Inflammatory macrophage treated with lipopolysaccharide for 1 hour (primary cell): ENCODE measurements at places on chromosomes 5 and 9.
A peak's percentile ranks its signal among the peaks of the same experiment; 100 is the strongest.

DNA sequence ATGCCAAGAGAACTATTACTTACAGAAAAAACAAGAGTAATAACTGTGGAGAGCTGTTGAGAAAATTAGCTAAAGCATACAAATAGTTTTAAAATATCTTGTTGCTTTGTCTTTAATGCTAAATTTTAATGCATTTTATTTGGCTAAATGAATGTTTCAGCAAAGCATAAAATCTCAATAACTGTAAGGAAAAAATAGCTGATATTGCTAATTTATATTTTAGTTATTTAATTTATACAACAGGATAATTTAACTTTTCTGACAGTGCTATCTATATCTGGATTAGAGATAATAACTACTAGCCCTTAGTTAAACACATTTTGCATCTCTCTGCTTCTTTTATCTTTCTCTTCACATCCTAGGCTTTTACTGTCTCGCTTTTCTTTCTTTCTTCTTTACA, 1014.9 kb upstream of the COX7C start:
- DNase-seq = no peak

DNA sequence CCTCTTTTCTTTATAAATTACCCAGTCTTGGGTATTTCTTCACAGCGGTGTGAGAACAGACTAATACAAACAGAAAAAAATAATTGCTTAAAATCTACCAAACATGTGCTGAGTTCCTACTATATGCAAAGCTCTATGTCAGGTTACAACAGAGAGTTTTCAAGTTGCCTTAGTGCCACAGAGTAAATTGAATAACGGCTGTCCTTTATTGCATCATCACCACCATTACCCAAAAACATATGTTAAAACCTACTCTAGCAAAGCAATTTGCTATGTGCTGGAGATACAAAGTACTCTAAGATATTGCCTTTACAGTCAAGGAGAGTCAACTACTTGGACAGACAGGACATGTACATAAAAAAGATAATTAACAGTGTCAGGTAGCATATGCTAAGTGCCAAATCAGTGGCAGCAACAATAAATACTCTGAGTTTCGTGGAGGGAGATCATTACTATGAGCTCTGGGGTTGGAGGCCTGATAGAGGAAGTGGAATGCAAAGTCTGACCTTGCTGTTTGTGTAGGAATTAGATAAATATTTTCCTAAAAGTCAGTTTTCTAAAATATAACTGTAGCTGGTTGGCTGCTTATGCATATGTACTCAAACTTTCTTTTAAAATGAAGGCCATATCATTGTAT, 1058.7 kb upstream of the WWC1 start:
- DNase-seq = no peak

DNA sequence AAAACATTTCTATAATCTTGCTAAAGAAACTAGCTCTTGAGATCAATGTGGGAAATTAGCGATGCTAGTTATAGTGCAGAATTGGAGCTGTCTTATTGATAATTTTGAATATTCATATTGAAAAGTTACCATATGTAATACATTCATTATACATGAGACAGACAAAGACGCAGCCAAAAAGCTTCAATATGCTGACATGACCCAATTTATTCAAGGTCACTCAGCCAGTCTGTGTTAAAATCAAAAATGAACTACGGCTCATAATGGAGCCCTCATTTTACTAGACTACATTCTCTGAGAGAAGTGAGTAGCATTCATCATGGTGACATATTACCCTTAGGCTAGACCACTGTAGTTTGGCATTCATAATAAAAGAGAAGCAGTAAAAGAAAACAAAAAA, 107.3 kb upstream of the GABRG2 start:
- no peak for DNase-seq

DNA sequence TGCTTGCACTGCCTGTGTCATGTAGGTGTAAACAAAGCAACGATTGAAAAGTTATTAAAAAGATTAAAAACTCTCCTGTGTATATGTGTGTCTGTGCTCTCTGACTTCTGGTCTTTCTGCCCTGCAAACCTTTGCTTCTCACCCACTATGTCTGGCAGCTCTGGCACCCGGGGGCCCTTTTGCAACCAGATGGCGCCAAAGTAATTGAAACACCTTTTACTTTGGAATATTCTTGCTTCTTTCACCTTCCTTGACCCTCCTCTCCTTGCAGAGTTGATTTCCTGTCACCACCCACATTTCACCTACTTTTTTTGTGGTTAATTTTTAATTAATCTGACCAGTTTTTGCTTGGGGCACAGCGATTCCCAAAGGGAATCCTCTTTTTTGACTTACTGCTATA, 275.5 kb downstream of the ARHGEF28 start:
- DNase-seq = no peak

DNA sequence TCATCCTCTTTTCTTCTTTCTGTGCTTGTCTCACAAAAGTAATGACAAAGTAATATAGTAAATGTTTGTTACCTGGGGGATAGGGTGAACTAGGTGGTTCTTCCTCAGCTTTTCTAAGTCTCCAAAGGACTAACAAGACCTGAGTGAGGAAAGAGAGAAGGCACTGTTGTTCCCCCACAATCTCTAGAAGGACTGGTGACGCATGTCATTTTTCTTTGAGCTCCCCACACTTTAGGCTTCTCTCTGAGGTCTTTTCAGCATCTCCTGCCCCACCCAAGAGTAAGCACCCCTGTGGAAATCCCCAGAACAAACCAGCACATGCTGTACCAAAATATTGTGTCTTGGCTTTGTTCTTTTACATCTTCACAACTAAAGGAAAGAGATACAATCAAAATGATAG, 2.4 kb upstream of the IL7R start:
- DNase-seq = no peak

- DNase-seq = peak; percentile 7
Observed at GRCh38 chr9:19720377-19720776, 68.5 kb downstream of the SLC24A2 start.

DNA sequence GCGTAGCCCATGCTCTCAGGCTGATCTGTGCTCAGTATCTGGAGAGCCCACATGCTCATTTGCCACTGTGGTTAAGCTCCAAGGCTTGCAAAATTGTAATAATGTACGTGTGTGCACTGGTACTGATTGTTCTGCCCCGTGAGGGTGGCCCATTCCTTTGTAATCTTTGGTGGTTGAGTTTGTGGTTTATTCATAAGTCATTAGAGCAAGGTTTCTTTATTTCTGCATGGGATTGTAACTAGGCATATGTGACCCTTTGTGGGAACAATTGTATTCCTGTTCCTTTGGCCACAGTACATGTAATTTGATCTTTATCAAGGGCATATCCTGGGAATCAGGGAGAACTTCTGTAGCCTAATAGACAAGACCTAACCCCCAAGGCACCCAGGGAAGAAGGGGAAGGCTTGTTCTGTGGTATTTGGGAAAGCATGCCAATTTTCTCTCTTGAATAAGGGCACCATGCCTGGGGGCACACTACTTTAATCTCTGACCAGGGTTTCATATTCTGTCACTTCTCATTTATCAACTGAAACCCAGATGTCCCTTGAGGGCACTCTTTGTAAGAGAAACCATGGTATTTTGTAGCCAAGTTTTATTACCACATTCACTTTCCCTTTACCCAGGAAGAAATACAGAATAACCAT, 74.6 kb downstream of the NPR3 start:
- DNase-seq = no peak

DNA sequence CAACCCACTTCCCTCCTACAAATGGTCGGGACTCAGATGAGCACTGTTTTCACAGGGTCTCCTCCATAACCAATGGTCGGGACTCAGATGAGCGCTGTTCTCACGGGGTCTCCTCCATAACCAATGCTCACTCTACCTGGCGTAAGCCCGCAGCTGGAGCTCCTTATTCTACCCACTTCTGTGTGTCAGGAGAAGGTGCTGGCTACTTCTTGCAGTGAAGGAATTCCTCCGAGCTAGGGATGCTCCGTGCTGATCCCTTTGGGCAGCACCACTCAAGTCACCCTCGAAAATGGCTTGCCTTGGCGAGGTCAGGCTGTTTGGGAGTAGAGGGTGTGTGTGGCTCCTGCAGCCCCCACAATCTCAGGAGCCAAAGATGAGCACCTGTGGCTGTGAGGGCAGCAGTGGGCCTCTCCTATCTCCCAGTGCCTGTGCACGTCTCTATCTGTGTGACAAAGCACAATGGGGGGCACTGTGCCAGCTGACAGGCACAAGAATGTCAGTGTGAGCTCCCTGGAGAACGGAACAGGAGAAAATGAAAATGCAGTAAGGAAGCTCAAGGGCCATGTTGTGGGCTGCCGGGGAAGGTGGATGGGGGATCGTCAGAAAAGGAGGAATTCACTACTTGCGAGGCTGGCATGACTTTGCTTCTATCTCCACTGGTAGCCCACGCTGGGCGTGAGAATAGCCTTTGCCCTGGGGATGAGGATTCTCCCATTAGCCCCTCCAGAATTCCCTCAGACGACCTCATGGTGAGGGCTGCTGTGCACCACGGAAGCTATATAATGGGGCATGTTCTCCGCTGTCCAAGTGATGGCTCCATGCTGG, 3.9 kb upstream of the BTNL9 start:
- DNase-seq = no peak

GRCh38 chr9:19411316-19411715, 2.5 kb downstream of the ACER2 start:
- no peak for DNase-seq

DNA sequence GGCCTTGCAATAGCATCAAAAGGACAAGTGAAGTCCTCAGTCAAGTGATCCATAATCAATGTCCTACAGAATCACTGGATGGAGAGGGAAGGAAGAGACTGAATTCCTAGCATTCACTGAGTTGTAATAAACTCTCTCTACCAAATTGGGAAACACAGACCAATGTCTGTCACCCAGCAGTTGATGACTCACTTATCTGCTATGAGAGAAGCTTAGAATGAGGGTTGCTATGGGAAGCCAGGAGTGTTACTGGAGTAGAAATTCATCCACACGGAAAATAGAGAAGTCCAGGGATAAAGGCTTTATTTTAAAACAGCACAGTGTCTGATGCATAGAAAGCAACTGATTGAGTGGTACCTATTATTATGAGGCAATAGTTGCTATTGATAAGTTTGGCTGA, 407.4 kb downstream of the BRINP1 start:
- no peak for DNase-seq

DNA sequence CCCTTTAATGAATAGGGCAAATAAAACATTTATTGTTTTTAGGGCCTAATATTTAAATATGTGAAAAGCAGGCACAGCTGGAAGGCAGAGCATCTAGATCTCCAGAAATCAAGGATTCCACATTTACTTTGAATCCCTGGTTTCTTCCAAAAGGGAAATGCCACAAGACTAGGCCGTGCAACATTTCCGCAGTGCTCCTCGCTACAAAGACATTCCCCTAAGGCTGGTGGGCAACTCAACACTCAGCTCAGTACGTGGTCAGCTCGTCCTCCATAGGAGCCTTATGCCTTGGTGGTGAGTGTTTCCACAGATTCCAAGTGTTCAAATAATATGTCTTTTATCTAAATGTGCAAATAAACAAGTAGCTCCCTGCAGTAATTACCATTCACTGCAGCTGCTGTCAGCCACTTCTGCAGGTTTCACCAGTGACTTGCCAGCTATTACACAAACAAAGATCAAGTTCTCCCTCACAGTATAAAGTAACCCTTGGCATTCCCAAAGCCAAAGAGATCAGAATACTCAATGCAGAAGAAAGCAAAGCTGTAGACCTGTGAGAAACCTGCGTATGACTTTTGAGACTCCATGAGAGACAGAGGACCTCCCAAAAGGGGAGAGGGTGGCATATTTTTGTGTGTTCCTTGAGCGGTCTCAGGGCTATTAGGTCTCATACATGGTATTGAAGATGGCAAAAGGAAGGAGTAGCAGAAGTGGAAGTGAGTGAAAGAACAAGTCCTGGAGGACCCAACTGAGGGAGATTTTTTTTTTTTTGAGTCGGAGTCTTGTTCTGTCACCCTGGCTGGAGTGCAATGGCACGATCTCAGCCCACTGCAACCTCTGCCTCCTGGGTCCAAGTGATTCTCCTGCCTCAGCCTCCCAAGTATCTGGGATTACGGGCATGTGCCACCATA, 38.0 kb upstream of the TENT2 start:
- no peak for DNase-seq

GRCh38 chr5:15252331-15252730, 247.6 kb upstream of the FBXL7 start:
- DNase-seq = no peak

GRCh38 chr9:37042421-37042820, 8.4 kb upstream of the PAX5 start:
- DNase-seq = no peak

- peak; percentile 51 for DNase-seq
Observed at GRCh38 chr9:110156902-110157301, 51.1 kb downstream of the C9orf152 start.

- no peak for DNase-seq
Observed at GRCh38 chr5:153358315-153358976, 132.0 kb upstream of the GRIA1 start.

- DNase-seq = no peak
Observed at GRCh38 chr5:151740958-151741373, 17.5 kb downstream of the ATOX1 start.

- no peak for DNase-seq
Observed at GRCh38 chr5:138714694-138715093, 38.5 kb upstream of the CTNNA1 start.

GRCh38 chr5:136455409-136455808, 90.1 kb upstream of the TRPC7 start:
- no peak for DNase-seq
